Cortex of kidney (tissue), 1 donor: ENCODE measurements at places on chromosomes 7 and 10.

- no peak for DNase-seq
These were observed 86.4 kb downstream of the ADAM12 start for GRCh38 chr10:126301701-126302475.

DNA sequence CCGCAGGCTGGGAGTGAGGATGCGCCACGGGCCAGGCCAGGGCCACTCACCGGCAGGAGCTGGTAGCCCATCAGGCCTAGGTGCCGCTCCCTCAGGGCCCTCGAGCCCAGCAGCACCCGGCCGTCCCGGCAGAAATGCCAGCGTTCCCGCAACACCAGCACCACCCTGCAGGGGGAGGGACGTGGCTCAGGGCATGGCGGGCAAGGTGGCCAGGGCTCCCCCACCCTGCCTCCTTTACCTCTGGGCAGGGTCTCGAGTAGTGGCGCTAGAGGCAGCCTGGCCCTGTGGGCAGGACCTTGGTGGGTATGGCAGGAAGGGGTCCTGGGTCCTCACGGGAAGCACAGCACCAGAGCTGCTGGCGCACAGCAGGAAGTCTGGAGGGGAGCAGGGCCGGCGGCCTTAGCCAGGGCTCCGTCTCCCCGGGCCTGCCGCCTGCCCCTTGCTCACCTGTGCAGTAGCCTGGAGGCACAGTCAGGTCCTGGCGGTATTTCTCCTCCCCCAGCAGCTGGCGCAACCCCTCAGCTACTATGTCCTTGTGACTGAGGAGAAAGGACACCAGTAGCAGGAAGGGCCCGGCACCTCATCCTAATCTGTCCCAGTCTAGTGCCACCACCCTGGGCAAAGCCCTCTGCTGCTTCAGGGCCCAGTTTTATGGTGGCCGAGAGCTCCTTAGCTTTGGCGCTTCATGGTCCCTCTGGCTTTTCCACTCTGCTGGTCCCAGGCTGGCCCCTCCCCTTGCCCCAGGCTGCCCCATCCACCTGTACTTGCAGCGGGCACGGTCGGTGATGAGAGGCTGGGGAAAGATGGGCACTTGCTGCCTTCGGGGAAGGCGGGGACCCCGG lies 3.5 kb downstream of the FASTK start:
- no peak for DNase-seq

DNA sequence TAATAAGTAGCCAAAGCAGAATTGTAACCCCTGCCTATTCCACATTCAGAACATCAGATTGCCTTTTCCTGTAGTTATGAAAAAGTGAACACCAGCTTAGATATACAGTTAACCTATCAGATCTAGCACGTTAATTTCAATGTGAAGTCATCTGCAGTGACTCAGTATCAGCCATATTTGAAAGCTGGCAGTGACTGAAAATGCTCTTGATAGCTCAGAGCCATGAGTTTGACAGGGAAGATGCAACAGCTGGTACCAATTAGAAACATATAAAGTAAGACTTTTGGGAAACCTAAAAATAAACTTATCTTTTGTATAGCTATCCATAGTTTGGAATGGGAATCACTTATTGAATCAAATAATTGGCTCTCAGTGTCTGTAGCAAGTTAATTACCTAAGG lies 284.1 kb upstream of the NPSR1 start:
- no peak for DNase-seq

DNA sequence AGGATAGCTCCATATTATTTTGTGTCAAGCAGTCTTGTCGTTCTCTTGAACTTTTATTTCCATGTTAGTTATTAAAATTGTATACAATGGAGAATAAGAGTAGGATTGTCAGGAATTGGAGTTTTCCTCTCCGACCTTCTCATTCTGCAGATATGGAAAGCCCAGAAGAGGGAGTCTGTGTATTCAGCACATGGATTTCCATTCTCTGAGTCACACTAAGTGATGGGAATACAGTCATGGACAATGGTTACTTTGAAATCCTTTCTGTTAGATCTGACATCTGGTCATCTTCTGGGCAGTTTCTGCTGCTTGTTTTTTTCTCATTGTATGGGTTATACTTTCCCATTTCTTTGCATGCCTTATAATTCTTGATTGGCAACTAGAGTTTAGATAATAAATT lies 5.0 kb upstream of the TASOR2 start:
- DNase-seq = no peak

DNA sequence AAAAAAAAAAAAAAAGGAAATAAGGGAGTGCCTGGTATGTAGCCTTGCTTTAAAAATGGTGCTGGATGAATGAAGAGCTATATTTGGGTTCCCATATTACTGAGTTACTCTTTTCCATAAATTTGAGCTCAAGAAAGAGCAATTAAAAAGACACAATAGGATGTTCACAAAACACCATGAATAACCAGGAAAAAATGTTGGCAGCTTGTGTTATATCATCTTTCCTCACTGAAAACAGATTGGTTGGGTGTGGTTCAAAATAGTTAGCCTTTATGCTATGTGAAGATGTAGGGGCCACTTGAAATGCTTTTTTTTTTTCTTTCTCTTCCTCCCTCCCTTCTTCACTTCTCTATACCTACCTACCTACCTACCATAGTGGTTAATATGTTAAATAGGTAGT lies 256.9 kb downstream of the STK31 start:
- no peak for DNase-seq

- no peak for DNase-seq
These were observed 265.0 kb downstream of the SORCS3 start for GRCh38 chr10:104906112-104906511.

GRCh38 chr10:86160890-86161585 lies 205.6 kb downstream of the GRID1 start:
- DNase-seq = no peak

- no peak for DNase-seq
These were observed 179.4 kb downstream of the CACNA2D1 start for GRCh38 chr7:82263920-82264782.

DNA sequence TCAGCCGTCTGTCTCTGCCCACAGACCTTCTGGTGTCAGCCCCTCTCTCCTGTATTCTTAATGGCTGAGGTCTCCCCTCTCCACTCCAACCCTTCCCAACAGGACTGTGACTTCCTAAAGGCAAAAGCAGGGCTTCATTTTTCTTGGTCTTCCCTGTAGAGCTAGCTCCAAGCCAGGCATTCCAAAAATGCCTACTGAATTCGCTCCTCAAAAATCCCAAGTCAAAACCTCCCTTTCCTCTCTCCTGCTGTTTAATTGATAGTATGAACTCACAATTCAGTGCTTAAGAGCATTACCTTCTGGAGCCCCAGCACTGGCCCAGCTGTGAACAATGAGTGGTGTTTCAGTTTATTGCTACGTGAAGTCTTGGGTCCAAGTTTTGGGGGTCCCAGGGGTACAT lies 628.4 kb downstream of the PARD3 start:
- DNase-seq = no peak

DNA sequence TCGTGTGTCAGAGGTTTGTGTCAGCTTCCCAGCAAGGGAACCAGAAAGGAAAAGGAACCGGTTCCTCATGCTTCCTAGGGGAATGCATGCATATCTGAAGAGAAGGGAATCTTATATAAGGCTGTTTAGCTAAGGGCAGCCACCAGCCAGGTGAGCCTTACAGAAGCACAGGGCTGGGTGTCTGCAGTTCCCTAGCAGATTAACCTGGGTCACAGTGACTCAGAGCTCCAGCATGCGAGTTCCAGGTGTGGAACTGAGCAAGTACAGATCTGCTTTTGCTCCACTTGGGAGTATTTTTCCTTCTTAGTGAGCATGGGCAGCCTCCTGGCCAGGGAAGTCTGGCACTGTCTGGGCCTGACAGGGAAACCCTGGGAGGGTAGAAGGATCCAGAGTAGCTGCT lies 957 bp upstream of the ANKRD2 start:
- DNase-seq = no peak

DNA sequence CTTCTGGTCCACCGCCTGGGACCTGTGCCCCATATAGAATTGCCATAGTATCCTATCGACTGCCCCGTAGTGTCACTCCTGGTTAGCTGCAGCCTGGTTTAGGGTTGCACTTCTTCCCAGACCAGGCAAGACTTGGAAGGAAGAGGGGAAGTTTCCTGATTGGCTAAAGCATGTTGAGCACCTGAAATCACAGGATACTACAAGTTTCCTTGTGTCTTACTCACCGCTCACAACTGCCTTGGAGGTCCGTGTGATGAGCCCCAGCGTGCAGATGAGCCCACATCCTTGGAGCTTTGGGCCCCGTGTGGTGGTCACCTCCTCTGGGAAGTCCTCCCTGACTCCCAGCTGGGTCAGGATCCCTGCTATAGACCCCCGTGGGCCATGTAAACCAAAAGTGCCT lies 73.9 kb upstream of the GTF2I start:
- DNase-seq = no peak

GRCh38 chr7:12764458-12764891 lies 77.0 kb downstream of the ARL4A start:
- no peak for DNase-seq

GRCh38 chr10:80158598-80159127 lies 26.1 kb downstream of the PLAC9 start:
- DNase-seq = no peak

DNA sequence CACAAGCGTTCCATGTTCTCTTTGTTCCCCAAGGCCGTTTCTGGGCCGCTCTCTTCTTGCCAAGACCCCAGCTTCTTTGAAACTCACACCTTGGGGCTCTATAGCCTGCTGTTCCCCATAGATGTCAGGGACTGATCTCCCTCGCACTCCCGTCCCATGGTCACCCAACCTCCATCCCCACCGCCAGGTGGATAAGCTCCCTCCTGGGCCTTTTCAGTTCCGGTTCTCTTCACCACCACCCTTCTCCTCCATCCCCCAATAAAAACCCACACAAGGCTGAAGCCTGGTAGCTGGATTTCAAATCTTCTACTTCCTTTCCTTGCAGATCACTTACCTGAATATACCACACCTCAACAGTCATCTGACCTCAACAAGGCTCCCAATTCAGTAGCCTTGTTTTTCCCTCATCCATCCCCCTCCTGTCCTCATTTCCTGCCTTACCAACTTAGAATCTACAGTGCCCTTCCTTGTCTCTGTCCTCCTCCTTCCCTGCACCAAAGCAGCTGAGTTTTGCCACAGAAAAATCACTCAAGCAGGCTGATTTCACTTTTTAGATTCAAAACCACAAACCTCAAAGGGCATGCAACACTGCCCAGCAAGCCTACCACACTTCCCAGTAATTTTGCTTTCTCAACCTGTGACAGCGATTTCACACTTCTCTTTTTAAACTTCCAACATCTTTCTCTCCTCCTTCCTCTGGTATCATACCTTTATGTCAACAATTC lies 7.7 kb downstream of the SLC37A3 start:
- no peak for DNase-seq

DNA sequence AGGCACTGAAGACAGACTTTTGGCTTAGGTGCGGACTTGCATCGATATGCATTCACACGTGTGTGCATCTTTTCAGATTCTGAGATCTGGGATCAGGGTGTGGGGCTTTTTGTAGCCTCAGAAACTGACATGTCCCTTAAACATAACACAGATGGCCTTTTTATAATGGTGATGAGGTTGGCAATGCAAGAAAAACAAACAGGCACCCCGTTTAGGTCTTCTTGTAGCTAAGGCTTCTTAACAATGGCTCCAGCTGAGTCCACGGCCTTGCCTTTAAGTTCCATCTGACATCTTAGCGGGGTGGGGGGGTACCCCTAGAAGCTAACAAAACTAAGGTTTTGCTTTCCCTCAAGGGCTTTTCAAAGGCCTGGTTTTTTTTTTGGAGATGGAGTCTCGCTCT lies 146.3 kb downstream of the PRPF18 start:
- DNase-seq = no peak

GRCh38 chr10:43689955-43690771 lies 41.5 kb upstream of the ZNF32 start:
- DNase-seq = peak; percentile 38

- no peak for DNase-seq
These were observed 24.0 kb downstream of the ZEB1 start for GRCh38 chr10:31343009-31343408.

DNA sequence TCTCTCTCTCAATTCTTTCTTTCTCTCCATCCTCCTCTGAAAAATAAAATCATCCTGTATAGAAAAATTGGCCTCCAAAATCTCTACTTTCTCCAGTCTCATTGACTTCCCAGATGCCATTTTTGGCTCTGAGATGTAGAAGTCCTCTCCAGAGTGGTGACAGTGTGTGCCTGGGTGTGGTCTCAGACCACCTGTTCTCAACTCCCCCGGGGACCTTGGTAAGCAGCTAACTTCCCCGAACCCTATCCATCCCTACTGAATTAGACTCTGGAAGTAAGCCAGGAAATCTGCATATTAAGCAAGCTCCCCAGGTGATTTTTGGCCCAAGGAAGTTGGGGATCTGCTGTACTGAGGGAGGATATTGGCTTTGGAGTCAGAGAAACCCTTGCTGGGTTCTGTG lies 120.5 kb downstream of the WDR11 start:
- no peak for DNase-seq

DNA sequence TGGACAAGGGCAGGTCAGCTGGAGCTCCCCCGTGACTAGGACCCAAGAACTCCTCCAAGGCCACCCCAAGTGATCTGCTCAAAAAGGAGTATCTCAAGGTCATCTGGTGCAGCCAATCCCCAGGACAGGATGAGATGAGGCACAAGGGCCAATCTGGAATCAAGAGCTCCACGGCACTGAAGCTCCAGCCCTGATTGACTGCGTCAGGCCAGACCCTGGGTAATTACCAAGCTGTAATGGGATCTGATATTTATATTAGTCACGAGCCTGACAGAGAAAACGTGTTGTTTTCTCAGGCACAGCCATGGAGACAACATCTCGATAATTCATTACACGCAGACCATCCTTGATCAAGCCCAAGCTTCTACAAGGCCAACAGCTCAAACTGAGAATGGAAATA lies 4.2 kb downstream of the KCNMA1 start:
- DNase-seq = no peak

- DNase-seq = no peak
These were observed 994.4 kb upstream of the POT1 start for GRCh38 chr7:125924037-125924436.

GRCh38 chr7:43302773-43303460 lies 190.5 kb downstream of the HECW1 start:
- DNase-seq = no peak

- DNase-seq = no peak
These were observed 78.6 kb downstream of the CHCHD3 start for GRCh38 chr7:133003052-133003910.
